Naive B cell (primary cell): ENCODE measurements at places on chromosomes 3 and 15. TPM values are rescaled to one million over a fixed set of nuclear protein-coding genes. Genes with fewer than 3 reads are reported as not detected.

Gene SLC12A1
- polyA plus RNA-seq: not detected

Gene IL5RA
- not detected for polyA plus RNA-seq

- DNase-seq: no peak
These were observed 40.3 kb downstream of the RPL39L start for GRCh38 chr3:187098923-187099512.

GRCh38 chr15:87243474-87243873 lies 1013.1 kb downstream of the NTRK3 start:
- DNase-seq: no peak

DNA sequence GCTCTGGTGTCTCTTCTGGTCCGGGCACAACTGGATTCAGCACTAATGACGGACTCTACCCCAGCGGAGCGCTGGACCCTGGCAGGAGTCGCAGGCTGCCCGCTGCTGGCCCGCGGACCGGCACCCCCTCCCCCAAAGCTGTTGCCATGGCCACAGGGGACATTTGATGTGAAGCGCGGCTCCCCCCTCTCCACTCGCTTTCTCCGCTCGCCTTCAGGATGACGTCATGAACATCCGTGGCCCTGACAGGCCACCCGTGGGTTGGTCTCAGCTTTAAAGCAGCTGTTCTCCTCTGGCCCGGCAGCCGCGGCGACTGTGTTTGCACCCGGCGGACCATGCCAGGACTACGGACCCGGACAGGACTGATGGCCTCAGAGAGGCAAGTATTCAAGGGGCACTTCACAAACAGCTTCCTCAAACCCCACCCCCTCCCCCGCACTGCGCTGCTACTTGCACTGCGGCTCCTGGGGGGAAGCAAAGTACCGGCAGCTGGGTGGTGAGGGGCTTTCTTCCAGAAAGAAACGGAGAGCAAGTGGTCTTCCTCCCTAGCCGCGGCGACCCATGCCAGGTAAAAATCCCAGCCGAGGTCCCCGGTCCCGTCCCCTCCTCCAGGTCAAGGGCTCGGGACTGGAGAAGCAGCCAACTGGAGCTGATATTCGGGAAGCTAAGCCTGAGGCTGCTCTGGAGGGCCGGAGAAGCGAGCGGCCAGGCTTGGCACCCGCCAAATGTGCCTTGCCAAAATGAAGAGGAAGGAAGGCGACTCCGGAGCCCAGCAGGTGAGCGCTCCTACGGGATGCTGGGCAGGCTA lies 16.6 kb upstream of the AEN start:
- no peak for DNase-seq

DNA sequence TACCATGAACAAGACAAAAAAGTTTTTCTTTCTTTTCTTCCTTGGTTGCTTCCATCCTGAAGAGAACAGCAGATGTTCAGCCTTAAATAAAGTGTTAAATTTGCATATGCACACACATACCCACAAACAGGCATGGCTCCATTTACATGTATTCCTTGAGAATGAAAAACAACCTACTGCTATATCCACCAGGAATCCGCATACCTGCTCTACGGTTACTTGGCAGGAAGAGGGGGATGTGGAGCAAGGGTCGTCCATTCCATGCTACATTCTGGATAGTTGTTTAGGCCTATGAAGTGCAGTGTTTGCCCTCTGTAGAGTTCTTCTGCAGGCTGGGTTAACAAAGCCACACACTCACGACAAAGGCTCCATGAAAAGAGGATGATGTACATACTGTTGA lies 322.8 kb downstream of the KCNH8 start:
- no peak for DNase-seq
